ENCODE measurements at places on chromosomes 5 and 9. TPM values are rescaled to one million over a fixed set of nuclear protein-coding genes. Genes with fewer than 3 reads are reported as not detected.

SLC36A2 gene
- not detected for total RNA-seq

PROB1 gene
- total RNA-seq: 1.3 TPM

SHOC1 gene
- total RNA-seq: not detected

TLX3 gene
- not detected for total RNA-seq

BHMT gene
- total RNA-seq: 0.98 TPM

SOHLH1 gene
- total RNA-seq: not detected

Data from breast epithelium (tissue), 4 donors.